ENCODE measurements at places on chromosomes 3 and 15.

- no peak for DNase-seq
Observed at GRCh38 chr15:91228890-91229289, 128.8 kb downstream of the SV2B start.

GRCh38 chr15:69909719-69910444 is 187.8 kb downstream of the TLE3 start:
- no peak for DNase-seq

DNA sequence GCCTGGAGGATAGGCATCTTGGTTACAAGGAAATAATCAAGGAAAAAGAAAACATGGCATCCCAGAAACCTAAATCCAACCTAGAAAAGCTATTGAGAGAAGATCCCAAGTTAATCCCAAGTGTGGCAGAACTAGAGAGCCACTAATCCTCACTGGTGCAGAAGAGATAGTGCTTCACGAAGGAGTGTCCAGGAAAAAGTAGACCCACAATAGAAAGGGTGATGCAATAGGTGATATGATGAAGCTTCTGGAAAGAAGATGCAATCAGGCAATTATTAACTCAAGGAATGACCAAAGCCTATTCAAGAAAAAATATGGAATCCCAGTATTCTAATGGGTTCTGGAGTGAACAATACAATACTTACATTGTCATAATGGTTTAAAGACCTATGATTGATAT is 95.2 kb downstream of the AQP9 start:
- DNase-seq: no peak

- DNase-seq: no peak
Observed at GRCh38 chr3:2727610-2728318, 382.4 kb downstream of the IL5RA start.

DNA sequence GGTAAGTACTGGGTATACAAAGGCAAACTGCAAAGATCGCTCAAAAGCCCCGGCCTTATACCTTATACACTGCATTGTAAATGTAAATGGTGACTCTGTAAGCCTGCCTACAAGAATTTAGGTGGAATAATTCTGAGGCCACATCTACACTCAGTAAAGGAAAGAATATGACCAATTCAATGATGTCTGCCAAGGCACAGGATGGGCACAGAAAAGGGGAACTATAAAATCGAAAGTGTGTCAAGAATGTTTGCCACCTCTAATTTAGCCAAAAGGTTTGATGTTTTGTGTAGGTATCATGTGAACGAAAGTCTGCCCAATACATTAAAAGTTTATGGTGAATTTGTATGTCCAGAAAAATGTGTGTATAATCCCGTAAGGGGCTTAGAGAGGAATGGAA is 96.1 kb downstream of the FOXP1 start:
- no peak for DNase-seq

GRCh38 chr3:7841451-7841850 is 660.2 kb upstream of the LMCD1 start:
- no peak for DNase-seq

DNA sequence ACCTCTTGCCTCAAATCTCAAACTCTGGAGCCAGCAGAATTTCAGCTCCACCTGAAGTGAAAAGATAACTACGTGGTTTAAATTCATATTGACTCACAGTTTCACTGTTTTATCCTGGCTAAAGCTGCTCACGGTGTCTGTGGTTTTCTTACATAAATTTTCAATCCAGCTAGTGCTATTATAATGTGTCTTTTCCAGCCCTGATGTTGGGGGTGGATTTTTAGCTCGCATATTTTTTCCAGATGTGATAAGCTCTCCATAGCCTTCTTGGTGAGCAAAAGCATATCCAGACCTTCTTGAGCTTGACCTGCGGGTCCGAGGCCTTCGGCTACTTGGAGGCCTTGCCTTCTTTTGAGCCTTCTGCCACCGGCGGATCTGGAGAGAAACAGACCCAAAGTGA is 239.3 kb downstream of the DTWD1 start:
- DNase-seq: no peak

GRCh38 chr3:65284961-65285360 is 597.2 kb upstream of the ADAMTS9 start:
- DNase-seq: no peak

- no peak for DNase-seq
Observed at GRCh38 chr15:82641129-82641798, 5.9 kb downstream of the CPEB1 start.

- no peak for DNase-seq
Observed at GRCh38 chr3:147200545-147200944, 205.8 kb downstream of the ZIC4 start.

GRCh38 chr15:101277943-101278564 is 769 bp upstream of the SELENOS start:
- DNase-seq: no peak

GRCh38 chr3:143090976-143091837 is 28.4 kb upstream of the CHST2 start:
- DNase-seq: no peak

DNA sequence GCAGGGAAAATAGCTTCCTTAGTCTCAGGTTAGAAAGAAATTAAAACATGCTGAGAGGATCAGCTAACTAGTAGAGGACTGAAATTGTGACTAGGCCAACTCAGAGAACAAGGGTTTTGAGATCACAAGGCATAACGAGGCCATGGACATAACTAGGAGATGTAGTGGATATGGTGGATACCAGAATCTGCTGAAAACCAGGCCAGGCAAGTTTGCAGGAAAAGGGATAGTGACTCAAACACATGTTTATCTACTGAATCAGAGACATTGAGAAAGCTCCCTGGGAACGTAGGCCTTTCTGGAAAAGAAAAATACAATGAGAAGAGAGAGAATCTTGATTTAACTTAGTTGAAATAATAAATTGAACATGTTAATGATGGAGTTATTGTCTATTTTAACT is 326.5 kb upstream of the GBE1 start:
- DNase-seq: no peak

DNA sequence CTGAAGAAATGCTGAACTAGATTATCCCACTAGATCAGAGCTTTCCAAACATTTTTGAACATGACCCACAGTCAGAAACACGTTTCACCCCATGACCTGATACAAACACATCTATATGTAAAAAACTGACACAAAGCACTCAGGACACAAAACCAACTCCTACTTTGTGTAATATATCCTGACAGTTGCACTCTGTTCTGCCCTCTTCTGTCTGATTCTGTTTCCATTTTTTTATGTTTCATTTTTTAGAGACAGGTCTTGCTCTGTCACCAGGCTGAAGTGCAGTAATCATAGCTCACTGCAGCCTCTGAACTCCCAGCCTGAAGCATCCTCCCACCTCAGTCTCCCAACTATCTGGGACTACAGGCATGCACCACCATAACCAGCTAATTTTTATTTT is 15.8 kb upstream of the RFTN1 start:
- DNase-seq: no peak

Measured in nephron progenitor cell (in vitro differentiated cells).